Aorta (tissue), 5 donors: ENCODE measurements at places on chromosomes 4 and X. TPM values are rescaled to one million over a fixed set of nuclear protein-coding genes. Genes with fewer than 3 reads are reported as not detected.

DNA sequence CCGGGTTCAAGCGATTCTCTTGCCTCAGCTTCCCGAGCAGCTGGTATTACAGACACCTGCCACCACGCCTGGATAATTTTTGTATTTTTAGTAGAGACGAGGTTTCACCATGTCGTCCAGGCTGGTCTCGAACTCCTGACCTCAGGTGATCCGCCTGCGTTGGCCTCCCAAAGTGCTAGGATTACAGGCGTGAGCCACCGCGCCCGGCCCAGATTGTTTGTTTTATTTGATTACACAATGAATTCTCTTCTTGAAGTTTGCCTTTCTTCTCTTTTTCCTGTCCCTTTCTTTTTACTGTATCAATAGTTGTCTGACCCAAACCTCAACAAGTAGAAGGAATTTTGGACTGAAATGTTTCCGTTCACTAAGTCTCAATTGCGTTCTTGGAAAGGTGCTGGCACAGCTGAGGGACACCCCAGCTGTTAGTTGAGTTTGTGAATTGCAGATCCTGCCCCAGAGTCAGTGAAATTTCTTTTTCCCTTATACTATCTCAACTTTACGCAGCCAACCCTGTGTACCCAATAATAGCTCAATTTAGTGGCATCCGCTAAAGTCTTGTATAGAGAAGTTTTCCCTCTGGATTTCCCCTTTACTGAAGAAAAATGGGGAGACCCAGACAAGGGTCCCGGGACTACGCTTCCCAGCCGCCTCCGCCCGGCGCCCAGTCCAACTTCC is 639 bp upstream of the MTM1 start:
- H3K27ac ChIP-seq, result no peak overlapping the region
- no peak overlapping the region for H3K4me3 ChIP-seq
- no peaks in the 10 kb centered on the region for H3K36me3 ChIP-seq
- no peaks in the 10 kb centered on the region for H3K27me3 ChIP-seq

DNA sequence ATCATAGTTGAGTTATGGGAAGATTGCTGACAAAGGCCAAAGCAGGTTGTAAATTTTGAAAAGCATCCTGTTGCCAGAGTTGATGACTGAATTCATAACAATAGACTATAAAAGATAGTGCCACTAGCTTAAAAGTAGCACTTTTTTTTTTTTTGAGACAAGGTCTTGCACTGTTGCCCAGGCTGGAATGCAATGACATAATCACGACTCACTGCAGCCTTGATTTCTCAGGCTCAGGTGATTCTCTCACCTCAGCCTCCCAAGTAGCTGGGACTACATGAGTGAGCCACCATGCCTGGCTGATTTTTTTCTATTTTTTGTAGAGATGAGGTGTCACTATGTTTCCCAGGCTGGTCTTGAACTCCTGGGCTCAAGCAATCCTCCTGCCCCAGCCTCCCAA is 122.7 kb downstream of the SPOCK3 start:
- H3K27me3 ChIP-seq, result no peaks in the 10 kb centered on the region
- H3K36me3 ChIP-seq, result no peaks in the 10 kb centered on the region
- H3K4me1 ChIP-seq, result no peaks in the 10 kb centered on the region
- DNase-seq, result no peak

DNA sequence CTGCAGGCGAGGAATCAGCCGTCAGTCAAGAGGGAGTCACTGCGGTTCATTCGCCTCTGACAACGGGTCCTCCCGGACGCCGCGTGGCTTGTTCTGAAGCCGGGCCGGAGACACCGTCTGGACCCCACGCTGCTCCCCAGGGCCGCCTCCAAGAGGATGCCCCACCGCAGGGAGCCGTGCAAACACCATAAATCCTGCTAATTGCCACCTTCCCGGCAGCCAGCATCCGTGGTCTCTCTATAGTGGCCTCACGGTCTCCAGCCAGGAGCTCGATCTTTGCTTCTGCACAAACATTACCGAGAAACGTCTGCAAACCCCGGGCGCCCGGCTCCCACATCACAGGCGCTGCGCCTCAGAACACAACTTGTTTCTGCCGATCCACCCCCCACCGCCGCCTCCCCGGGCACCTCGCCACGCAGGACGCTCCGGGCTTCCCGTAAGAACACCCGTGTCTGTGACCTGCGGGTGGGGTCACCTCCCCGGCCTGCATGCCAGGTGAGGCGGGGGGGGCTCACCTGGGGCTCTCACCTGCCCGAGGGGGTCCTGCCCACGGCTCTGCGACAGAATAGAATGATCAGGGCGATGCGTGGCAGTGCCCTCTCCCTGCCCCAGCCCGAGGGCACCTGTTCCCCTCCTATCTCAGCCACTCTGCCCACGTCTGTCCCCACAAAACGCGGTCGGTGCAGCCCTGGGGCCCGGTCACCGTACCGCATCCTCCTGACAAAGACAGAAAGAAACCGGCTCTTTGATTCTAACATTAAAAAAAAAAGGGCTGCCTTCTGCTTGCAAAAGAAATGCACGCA is 32.4 kb upstream of the PPP2R3B start:
- no peak overlapping the region for H3K4me3 ChIP-seq
- peak; percentile 24 for DNase-seq
- no peaks in the 10 kb centered on the region for H3K4me1 ChIP-seq
- no peaks in the 10 kb centered on the region for H3K36me3 ChIP-seq
- no peak overlapping the region for H3K27ac ChIP-seq

GRCh38 chrX:20267931-20268701 is 1.4 kb upstream of the RPS6KA3 start:
- H3K36me3 ChIP-seq, result no peaks in the 10 kb centered on the region
- DNase-seq, result peak; percentile 74
- H3K4me1 ChIP-seq, result no peaks in the 10 kb centered on the region
- H3K27me3 ChIP-seq, result no peaks in the 10 kb centered on the region

GRCh38 chrX:43969504-43970501 is 3.4 kb downstream of the NDP start:
- DNase-seq, result no peak
- no peaks in the 10 kb centered on the region for H3K4me1 ChIP-seq
- no peak overlapping the region for H3K27ac ChIP-seq
- H3K4me3 ChIP-seq, result no peak overlapping the region

DNA sequence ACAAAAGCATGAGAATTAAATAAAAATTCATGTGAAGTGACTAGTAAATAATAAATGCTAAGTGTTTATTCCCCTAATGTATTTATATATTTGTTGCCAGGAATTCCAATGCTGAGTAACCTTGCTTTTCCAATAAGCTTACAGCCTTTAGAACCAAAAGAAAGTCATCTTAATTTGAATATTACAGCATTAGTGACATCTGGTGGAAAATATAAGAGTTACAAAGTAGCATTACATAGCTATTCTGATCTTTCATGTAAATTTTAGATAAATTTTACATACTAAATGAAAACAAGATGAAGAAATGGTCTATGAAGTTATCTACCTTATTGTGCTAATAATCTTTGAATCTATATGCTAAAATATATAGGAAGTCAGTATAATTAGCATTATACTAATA is 10.4 kb downstream of the MAD2L1 start:
- H3K27me3 ChIP-seq, result no peaks in the 10 kb centered on the region
- H3K27ac ChIP-seq, result peak overlapping the region; percentile 67
- H3K36me3 ChIP-seq, result no peaks in the 10 kb centered on the region
- H3K4me3 ChIP-seq, result no peak overlapping the region
- peaks cover 10% of the 10 kb centered on the region for H3K4me1 ChIP-seq

- no peak overlapping the region for H3K4me3 ChIP-seq
- no peak overlapping the region for H3K27ac ChIP-seq
- H3K27me3 ChIP-seq, result no peaks in the 10 kb centered on the region
- H3K4me1 ChIP-seq, result no peaks in the 10 kb centered on the region
- H3K36me3 ChIP-seq, result no peaks in the 10 kb centered on the region
- DNase-seq, result no peak
Observed at GRCh38 chr4:67393007-67393406, 152.3 kb downstream of the CENPC start.

- H3K4me1 ChIP-seq, result no peaks in the 10 kb centered on the region
- H3K36me3 ChIP-seq, result no peaks in the 10 kb centered on the region
- H3K27ac ChIP-seq, result no peak overlapping the region
- no peak for DNase-seq
- H3K4me3 ChIP-seq, result no peak overlapping the region
Observed at GRCh38 chr4:152363086-152363485, 172.8 kb downstream of the FBXW7 start.

DNA sequence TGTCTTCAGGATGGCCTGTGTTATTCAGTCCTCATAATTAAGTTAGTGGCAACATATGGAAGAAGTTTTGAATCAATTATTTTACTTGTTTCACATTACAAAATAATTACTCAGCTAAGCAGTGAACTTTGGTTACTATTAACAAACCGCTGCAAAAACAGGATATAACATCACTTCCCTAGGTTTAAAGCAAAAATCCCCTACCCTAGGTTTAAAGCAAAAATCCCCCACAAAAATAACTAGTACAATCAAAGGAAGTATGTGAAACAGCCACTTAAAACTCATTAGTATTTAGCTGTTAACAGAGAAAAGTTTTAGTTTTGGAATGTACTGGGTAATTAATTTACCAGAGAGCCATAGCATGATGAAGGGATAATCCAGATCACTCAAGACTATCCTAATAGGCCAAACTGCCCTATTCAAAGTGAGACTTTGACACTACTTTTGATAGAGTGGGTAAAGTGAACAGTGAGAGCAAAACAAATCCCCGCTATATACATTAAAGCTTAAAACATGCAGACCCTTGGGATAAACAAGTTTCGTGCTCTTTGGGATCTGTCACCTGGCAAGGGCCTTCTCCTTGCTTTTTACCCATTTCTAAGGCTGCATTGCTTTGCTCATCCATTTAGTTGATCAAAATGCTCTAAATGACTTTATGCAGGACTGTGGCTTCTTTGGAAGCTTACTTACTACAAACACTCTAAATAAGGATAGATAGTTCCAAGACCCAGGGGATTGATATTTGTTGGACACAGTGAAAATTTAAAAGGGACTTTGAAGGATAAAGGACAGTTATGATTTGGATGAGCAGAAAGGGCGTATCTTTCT is 36.4 kb upstream of the GPR174 start:
- no peaks in the 10 kb centered on the region for H3K36me3 ChIP-seq
- H3K27ac ChIP-seq, result no peak overlapping the region
- no peak for DNase-seq
- no peaks in the 10 kb centered on the region for H3K27me3 ChIP-seq

GRCh38 chr4:88435987-88436693 is 20.8 kb upstream of the HERC5 start:
- no peak overlapping the region for H3K4me3 ChIP-seq
- no peak overlapping the region for H3K27ac ChIP-seq
- H3K4me1 ChIP-seq, result no peaks in the 10 kb centered on the region
- DNase-seq, result no peak

GRCh38 chr4:31877429-31877828 is 1157.3 kb downstream of the PCDH7 start:
- H3K27ac ChIP-seq, result no peak overlapping the region
- no peaks in the 10 kb centered on the region for H3K36me3 ChIP-seq
- DNase-seq, result no peak
- H3K4me3 ChIP-seq, result no peak overlapping the region
- H3K4me1 ChIP-seq, result no peaks in the 10 kb centered on the region

DNA sequence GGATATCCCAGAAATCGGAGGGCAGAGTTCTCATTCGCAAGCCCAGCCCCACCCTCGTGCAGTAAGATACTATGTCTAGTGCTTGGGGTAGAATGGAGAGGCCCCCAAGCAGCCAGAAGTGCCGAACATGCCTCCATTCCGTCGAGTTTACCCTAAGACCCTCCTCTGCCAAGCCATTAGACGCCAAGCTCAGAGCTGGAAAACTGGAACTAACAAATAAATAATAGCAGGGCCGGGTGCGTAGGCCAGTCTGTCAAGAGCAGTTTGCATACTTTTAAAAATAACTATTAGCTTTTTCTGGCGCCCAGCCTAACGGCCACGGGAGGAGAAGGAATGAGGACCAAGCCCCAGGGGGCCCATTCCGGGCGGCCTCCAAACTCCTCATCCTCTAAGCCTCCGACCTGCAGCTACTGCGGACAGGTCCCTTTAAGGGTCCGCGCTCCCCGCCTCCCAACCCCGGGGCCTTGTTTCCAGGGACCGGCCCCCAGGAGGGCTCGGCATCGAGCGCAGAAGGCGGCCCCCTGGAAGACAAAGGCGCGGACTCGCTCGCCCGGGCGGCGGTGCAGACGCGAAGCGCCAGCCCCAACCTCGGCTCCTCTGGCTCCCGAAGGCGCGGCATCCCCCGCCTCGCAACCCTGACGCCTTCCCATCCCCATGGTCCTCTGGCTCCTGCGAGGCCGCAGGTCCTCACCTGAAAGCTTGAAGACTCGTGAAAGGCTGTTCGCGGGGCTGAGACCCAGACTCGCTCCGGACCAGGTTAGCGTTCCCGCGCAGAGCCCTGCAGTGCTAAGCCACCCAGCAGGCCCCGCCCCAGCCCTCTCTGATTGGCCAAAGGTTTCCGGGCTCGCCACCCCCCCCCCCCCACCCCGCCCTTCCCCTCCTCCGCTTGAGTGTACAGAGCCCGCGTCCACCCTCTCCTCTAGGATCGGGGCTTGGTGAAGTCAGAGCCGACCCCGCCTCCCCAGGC is at the start of gene TMSB15A:
Gene TMSB15A, minus strand, starts transcription at position 765 of the 967 bp plus-strand sequence.
- peak within 1 kb of the TSS; percentile 26 for H3K4me3 ChIP-seq
- no peaks in the 10 kb centered on the region for H3K27me3 ChIP-seq
- no peaks in the 10 kb centered on the region for H3K4me1 ChIP-seq
- peak within 1 kb of the TSS; percentile 52 for H3K27ac ChIP-seq
- DNase-seq, result peak; percentile 92
- no peaks in the 10 kb centered on the region for H3K36me3 ChIP-seq

GRCh38 chr4:182878633-182879495 is 38.3 kb downstream of the DCTD start:
- no peaks in the 10 kb centered on the region for H3K27me3 ChIP-seq
- no peak overlapping the region for H3K27ac ChIP-seq
- peaks cover 6% of the 10 kb centered on the region for H3K36me3 ChIP-seq
- no peak overlapping the region for H3K4me3 ChIP-seq
- no peaks in the 10 kb centered on the region for H3K4me1 ChIP-seq
- DNase-seq, result no peak

DNA sequence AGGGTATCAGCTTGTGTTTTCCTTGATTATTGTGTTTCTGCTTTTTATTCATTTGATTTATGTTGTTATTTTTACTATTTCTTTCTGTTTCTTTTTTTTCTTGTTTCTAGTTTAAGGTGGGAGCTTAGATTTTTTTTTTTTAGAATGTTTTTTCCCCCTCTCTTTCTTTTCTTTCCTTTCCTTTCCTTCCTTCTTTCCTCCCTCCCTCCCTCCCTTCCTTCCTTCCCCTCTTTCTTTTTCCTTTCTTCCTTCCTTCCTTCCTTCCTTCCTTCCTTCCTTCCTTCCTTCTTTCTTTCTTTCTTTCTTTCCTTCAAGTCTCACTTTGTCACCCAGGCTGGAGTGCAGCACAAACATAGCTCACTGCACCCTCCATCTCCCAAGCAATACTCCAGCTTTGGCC is 31.4 kb upstream of the PRDM8 start:
- DNase-seq, result no peak
- H3K27me3 ChIP-seq, result no peaks in the 10 kb centered on the region
- H3K27ac ChIP-seq, result no peak overlapping the region
- H3K36me3 ChIP-seq, result no peaks in the 10 kb centered on the region
- no peak overlapping the region for H3K4me3 ChIP-seq

The ENPP6 gene
- total RNA-seq, result 0.19 TPM

The ARHGEF6 gene
- 37.6 TPM for total RNA-seq

The GUCY1B1 gene
- 24.9 TPM for total RNA-seq
